Activated T-cell treated with anti-CD3 and anti-CD28 coated beads for 48 hours (primary cell): ENCODE measurements at places on chromosomes 1 and 21.

DNA sequence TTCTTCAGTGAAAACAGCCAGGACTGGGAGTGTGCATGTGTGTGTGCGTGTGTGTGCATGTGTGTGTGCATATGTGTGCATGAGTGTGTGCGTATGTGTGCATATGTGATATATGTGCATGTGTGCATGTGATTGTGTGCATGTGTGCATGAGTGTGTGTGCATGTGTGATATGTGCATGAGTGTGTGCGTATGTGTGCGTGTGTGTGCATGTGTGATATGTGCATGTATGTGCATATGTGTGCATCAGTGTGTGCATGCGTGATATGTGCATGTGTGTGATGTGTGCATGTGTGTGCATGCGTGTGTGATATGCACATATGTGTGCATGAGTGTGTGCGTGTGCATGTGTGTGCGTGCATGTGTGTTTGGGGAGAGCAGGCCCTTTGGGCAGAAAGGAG, 89.8 kb downstream of the ITPKB start:
- no peak for DNase-seq

DNA sequence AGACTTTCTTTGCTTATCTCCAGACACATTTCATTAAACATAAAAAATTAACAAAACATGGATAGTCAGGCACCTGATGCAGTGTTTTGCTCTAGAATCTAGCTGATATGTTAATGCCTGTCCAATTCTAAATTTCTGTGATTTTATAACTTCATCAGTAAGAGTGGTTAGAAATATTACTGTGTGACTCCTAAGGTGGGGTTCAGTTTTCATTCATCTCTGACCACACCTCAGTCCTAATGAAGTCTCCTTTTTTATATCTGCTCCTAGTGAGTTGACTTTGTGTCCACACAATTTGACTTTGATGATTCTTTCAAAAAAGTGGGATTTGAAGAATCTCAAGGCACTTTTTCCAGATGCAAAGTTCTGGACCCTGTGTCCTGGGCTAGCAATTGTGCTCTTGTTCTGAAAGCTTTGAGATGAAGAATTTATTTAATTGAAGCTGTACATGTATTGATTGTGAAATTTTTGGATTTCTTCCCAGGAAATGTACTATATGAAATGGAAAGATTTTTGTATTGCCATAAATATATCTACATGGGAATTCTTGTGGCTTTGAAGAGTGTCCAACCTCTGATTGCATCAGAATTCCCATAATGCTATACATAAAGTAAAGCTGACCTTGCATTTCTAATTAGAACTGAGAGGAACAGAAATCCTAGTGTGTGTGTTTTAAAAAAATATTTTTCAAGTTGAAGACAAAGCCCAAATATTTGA, 111.2 kb downstream of the GIPC2 start:
- no peak for DNase-seq

DNA sequence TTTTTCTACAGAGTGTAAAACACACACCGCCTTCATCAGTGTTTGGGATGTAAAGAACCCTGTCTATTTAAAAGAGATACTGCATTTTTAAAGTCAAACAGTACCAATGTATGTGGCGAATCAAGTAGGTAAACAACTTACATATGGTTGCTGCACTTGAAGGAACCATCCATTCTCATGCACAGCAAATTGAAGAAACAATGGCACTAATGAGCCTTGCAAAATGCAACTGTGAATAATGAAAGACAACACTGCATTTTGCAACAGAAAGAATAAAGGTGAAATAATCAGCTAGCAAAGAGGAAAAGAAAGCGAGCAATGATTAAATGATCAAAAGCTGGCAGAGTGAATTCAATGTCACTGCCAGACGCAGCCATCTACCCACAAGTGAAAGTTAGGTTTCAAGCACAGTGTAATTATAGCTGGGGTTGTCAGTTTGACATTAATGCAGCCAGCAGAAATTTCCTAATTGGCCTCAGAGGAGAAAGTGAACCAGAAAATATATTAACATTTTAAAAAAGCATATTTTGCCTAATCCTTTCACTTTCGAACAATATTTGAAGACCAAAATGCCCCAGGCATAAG, 10.9 kb upstream of the BARHL2 start:
- DNase-seq: no peak

- no peak for DNase-seq
These were observed 95.4 kb downstream of the POFUT2 start for GRCh38 chr21:45192332-45192731.

DNA sequence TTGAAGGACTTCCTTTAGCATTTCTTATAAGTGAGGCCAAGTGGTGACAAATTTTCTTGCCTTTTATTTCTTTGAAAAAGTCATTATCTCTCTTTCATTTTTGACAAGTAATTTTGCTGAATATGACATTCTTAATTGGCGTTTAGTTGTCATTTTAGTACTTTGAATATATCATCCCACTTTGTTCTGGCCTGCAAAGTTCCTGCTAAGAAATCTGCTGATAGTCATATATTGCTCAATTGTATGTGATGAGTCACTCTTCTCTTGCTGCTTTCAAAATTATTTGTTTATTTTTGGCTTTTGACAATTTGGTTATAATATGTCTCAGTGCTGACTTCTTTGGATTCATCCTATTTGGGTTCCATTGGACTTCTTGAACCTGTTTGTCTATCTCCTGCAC, 312.6 kb downstream of the DUSP10 start:
- no peak for DNase-seq

DNA sequence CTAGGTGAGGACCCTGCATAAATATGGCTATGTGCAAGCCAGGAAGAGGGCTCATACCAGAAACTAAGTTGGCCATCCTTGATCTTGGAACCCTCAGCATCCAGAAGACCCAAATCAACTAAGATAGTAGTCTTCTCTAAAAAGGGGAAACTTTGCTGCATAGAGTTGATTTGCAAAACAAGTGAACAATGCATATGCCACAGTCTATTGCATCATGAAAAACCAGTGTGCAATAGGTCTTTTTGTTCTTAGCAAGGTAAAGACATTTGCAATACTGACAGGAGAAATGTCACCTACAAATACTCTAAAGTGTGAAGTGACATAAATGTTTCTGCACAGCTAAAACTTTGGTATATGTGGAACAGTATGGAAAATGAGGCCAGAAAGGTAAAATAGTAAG, 2.0 kb upstream of the IFI16 start:
- DNase-seq: no peak

- no peak for DNase-seq
These were observed 2.3 kb downstream of the OBSCN start for GRCh38 chr1:228210076-228210651.

GRCh38 chr1:226048886-226049285, 13.6 kb upstream of the H3-3A start:
- DNase-seq: no peak

- peak; percentile 35 for DNase-seq
These were observed 765 bp upstream of the VPS45 start for GRCh38 chr1:150066838-150067183.

DNA sequence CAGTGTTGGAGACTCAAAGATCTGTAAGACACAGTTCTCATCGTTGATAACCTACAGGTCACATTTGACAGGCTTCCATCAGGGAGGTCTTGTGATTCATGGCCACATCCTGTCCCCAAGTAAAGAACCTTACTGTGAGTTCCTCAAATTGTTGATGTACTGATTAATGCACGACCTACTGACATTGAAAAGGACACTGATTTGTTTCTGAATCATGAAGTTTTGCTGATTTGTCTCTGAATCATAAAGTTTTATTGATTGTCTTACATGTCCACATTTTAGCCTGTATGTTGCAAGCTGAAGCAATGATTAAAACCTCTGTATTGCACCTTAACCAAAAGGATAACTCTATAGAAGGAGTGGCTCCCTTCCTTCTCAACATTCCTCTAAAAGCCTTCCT, 476.3 kb upstream of the RUNX1 start:
- no peak for DNase-seq

DNA sequence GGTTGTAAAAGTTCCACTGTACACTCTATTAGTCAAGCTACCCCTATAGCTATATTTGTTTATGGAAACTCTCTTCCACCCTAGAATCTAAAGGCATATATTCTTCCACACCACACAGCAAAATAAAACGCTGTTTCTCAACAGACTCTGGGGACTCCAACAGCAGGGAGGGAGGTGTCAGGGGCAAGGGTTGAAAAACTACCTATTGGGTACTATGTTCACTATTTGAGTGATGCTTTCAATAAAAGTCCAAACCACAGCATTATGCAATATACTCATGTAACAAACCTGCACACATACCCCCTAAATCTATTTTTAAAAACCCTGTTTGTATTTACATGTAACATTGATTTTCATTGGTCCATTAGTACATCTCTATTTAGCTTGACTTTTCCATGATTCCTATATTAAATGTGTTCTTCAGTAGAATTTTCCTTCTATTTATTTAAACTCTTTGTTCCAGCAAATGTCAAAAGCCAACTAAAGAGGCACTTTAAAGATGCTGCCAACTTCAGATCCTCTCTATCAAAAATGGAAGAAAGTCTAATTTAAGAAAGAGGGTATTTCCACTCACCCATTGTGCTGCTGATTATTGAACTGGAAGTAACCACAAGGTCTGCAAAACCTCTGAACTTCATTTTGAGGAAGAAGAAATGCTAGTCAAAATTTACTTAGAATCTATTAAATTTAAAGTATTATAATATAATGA, 26.2 kb downstream of the RGS7 start:
- no peak for DNase-seq

DNA sequence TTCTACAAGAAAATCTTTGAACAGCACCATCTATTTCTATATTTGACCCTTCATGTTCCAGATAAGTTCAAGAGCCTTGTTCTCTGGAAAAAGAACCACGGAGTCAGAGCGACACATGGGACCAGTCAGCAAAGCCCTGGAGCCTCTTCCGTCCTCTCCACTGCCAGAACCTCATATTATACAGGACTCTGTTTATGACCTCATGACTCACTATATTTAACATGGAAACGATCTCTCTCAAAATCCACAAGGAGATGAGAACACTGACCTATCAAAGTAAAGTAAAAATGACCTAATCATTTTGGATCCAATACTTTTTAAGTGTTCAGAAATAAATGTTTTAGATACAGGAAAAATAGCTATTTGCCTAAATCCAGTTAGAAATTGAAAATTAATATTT, 124.6 kb upstream of the KRTAP19-8 start:
- no peak for DNase-seq

GRCh38 chr1:82762829-82763532, 962.2 kb downstream of the ADGRL2 start:
- DNase-seq: no peak

DNA sequence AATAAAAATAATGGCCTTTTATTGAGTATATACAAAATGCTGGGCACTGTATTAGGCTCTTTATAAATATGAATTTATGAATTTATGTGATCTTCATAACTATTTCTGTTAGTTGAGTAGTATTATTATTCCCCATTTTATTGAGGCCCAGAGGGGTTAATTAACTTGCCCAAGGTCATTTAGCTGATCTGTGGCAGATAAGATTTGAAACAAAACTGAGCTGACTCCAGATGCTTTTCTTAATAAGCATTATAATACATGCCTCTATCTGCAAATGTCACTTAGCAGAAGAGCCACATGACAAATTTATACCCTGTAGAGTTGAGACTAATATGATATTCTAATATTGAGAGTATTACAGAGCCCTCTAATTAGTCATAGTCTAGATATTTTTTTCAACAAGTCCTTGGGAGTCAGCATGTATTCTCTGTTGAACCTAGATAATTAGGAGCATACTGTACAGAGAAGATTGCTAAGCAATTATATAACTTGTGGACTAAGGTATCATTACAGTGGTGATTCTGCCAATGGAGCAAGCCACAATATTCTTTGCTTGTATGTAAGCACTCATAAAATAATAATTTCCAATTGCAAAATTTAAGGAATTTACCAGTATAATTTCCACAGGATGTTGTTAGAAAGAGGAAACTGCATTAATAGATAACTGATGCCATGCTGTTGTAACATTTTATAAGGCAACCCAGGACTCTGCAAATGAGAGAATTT, 112.0 kb downstream of the LRRC40 start:
- no peak for DNase-seq

DNA sequence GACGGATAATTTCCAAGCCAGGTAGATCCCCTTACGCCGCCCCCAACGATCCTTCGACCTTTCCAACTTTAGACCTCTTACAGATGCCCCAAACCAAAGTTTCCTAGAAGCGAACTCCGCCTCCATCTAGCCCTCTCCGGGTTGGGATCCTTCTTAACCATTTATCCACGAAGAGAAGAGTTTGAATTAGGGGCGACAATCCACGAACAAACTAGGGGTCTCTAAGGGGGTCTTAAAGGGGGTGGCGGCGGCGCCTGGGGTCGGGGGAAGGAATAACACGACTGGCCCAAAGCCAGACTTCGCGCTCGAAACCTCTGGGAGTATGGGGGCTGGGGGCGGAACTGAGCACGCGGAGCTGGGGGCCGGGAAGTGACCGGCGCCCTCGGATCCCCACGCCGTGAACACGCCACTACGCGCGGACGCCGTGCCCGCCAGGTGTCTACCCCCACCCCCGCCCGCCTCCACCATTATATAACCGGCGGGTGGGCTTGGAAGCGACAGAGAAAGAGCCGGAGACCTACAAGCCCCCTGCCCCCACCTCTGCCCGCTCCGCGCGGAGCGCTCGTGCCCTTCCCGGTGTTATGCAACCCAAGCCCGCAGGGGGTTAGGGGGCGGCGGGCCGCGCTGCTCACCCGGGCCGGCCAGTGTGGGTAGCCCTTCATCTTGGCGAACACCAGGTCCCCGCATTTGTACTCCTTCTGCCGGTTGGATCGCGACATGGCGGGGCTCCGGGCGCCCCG, 594 bp downstream of the HDGF start:
- no peak for DNase-seq

GRCh38 chr1:102715150-102715549, 393.2 kb downstream of the COL11A1 start:
- no peak for DNase-seq

DNA sequence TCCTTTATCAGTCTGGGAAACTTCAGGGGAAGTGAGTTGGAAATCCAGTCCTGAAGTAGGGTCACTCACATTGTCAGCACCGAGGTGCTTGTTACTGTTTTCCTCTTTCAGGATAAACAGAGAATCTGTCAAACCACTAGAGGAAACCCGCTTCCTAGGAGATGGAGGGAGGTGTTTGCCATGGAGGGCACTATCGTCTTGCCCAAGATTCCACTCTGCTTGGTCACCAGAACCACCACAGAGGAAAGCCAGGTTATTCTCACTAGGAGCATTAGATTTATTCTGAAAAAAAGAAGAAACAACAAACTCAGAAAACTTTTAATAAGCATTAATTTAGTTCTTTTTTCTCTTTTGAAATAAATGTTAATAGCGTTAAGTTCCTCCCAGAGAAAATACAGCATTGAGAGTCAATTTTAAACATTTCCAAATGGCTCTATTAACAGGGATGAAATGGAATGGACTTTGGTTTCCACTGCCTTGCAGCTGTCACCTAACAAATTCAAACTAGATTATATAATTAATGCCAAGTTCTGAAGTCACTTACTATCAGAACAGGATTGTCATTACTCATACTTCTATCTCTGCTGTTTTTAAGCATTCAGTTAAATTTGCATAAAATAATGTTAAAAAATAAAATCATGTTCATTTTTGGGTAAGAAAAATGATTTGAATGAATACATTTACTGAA, 242.8 kb downstream of the CRB1 start:
- DNase-seq: no peak
